Left hindlimb (tissue), 1 donor: ENCODE measurements at places on chromosomes 16 and 17.

GRCh38 chr17:44338702-44339101 is 6.4 kb upstream of the GRN start:
- no peak for DNase-seq

GRCh38 chr17:17780922-17781590 is 55.7 kb downstream of the SREBF1 start:
- peak; percentile 79 for DNase-seq

DNA sequence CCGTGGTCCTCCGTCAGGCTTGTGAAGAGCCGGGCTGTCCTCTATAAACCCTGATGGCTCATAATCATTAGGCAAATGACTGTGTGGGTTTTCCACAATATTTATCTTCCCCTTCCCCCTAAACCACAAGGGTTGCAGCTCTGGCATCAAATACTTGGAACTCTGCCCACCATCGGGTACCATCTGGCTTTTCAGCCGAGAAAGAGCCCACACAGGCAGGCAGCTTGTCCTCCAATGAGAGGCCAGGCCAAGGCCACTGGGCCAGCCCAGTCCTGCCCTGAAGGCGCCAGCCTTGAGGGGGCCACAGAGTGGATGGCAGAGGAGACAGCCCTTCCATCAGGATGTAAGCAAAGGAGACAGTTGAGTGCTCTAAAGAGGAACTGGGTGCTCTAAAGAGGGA is 31.8 kb upstream of the NAT9 start:
- DNase-seq: no peak

- no peak for DNase-seq
Observed at GRCh38 chr17:1300371-1300905, 21.0 kb downstream of the TRARG1 start.

GRCh38 chr17:78346605-78347250 is 13.1 kb downstream of the SOCS3 start:
- DNase-seq: no peak

DNA sequence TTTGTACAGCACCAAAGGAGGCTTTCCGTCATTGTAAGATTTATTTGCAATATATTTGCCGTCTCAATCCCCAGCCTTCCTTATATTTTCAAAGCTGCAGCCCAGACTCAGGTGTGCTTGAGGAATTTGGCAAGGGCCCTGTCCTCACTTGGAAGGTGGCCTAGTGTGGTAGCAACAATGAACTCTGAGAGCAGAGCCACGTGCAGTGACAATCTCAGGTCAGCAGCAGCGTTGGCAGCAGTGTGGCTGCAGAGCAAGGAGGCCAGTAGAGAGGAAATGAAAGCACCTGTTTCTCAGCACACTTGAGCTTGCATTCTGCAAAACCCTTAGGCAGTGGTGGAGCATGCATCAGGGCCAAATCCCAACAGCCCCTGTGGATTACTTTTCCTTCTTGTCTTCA is 613.5 kb downstream of the RBFOX1 start:
- DNase-seq: no peak

- DNase-seq: no peak
Observed at GRCh38 chr16:84692451-84693214, 7.2 kb upstream of the USP10 start.

GRCh38 chr16:54009464-54010176 is 277.0 kb downstream of the IRX3 start:
- no peak for DNase-seq

DNA sequence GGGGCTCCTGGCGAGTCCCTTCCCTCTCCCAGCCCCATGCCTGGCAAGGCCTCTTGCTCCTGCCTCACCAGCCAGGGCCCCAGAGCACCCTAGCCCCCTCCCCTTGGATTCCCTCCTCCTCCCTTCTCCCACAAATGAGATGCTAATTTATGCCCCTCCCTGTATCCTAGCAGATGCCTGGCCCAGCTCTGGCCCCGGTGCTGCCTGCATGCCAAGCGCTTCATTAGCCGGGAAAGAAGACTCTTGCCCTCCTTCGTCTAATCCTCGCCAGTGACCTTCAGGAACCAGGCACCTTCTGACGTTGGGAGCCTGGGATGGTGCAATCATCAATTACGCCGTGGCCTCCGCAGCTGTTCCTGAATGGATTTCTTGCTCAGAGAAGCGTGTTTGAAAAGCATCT is 127.8 kb downstream of the SDK2 start:
- no peak for DNase-seq

DNA sequence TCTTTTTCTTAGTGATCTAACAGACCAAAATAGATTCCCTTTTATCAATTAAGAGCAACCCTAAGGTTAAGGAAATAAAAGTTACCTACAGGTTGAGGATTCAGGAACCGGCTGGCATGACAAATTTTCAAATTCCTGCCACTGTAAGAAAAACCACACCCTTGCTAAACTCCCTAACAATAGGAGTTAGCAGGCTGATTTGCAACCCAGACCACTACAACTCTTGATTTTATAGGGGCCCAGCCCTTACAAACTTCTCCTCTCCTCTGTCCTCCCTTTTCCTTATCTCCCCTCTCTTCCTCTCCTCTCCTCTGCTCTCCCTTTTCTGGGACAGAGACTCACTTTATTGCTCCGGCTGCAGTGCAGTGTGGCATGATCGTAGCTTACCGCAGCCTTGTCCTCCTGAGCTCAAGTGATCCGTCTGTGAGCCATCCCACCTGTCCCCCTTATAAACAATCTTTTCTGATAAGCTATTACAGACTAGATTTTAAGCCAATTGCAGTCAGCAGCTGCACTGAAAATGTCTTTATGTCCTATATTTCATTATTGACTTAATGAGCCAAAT is 418.9 kb downstream of the CDH8 start:
- DNase-seq: no peak

- peak; percentile 80 for DNase-seq
Observed at GRCh38 chr16:48156790-48157209, 1.0 kb upstream of the ABCC12 start.

- no peak for DNase-seq
Observed at GRCh38 chr17:17355426-17355825, 52.3 kb downstream of the NT5M start.

GRCh38 chr16:84633622-84634021 is 14.7 kb upstream of the KLHL36 start:
- peak; percentile 73 for DNase-seq

DNA sequence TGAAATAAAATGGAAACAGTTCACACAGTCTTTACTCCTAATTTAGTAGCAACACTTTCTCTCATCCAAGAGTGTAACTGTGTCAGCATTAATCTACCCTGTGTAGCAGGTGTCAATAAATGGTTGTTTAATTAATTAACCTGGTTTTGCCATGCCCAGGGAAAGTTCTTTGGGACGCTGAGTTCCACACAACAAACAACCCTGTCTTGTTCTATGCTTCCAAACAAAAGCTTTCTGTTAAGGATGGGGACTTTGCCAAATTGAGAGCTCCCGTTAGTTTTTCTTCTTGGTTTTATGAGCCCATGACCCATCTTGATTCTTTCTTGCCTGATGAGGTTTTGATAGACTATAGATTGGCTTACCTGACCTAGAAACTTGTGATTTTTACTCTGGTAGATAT is 530.1 kb downstream of the KCNJ2 start:
- no peak for DNase-seq

DNA sequence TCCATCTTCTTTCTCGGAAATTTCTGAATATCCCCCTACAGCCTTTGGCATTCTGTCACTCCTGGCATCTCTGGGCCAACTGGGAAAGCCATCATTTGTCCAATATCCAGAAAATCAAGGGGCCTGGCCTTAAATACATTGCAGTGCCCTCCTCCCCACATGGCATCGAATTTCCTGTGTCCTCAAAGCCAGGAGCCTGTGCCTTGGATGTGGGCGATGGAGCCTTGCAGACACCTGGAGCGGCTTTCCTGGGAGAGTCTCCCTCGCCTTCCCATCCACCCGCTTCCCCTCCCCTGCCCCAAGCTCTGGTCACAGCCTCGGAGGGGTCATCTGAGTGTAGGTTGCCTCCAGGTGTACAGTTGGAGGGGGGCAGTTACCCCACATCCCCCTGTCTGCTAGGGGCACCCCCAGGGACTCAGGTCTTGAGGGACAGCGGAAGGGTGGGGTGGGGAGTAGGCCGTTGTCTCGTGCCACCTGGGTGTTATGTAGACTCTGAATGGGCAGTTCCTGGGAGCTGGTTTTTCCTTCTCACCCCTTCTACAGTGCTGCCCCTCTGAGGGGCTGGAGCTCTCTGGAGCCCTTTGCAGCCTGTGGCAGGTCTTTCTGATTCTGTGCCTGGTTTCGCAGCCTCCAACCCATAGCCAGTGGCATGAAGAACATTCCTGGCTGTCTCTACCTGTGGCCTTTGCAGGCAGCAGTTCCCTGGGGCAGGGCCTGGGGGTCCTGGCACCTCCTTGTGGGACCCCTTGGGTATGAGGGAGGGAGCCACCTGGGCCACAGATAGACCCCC is 239.8 kb downstream of the SEC14L1 start:
- no peak for DNase-seq

DNA sequence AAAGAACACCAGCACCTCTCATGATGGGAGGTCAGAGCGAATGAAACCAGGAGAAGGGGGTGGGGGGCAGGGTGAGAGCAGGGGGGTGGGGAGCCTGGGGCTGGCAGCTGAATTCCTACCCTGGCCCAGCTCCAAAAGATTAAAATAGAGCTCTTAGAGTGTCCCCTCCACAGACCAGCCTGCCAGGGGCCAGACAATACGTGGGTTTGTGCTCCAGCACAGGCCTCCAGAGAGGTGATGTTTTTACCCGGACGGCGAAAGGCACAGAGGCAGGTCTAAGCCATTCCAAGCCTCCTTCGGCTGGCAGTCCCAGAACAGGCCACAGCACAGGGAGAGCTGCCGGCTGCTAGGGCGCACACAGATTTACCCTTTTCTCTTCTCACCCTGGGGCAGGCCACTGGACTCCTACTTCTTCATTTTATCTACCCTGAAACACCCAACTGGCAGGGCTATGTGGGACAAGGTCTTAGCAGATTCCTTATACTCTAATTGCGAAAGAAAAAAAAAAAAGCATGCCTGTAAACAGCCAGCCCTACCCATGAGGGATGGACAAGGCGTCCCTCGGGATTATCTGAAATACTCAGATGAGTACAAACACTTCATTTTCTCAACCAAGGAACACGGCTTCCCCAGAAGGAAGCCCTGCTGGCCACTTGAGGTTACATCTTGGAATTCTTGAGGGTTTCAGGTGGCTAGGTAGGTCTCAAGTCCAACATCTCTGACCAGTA is 71.9 kb upstream of the NOG start:
- no peak for DNase-seq

DNA sequence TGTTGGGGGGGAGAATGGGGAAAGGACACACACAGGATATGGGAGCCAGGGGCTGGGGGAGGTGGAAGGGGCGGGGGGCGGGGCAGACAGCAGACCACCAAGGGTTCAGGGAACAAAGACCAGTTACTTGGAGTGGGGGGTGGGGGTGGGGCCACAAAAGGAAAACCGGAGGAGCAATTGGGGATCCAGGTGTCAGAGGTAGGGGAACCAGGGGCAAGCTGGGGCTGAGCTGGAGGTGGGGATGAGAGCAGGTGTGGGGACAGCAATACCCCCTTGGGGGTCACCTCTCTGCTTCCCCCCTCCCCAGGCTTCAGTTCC is 1.4 kb upstream of the ORAI3 start:
- no peak for DNase-seq

DNA sequence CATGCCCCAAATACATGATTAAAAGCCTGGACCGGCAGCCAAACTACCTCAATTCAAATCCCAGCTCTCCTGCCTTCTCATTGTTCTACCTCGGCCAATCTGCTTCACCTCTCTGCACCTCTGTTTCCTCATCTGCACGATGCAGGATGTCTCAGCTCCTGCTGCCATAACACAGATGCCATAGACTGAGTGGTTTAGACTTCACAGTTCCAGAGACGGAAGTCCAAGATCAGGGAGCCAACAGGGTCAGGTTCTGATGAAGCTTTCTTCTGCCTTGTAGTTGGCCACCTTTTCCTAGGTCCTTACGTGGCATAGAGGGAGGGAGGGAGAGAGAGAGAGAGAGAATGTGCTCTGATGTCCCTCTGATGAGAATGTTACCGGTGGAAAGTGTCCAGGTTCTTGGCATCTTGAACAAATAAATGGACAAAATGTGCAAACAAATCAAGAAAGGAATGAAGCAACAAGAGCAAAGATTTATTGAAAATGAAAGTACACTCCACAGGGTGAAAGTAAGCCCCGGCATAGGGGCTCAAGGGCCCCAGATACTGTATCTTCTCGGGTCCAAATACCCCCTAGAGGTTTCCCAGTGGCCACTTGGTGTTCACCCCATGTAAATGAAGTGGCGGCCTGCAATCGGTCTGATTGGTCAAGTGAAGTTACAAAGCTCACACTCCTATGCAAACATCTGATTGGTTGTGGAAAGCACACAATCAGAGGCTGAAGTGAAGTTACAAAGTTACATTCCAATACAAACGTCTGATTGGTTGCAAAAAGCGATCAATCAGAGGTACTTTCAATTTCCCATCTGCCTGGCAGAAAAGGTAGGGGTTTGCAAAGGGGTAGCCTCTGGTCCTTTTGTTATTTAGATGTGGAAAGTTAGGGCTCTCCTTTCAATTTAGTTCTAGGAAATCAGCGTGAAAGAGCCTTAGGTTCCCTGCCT is 43.3 kb upstream of the ZCCHC14 start:
- DNase-seq: no peak

- no peak for DNase-seq
Observed at GRCh38 chr16:72945611-72946010, 102.3 kb downstream of the ZFHX3 start.

- DNase-seq: no peak
Observed at GRCh38 chr17:49964769-49965523, 4.0 kb upstream of the DLX4 start.

GRCh38 chr16:48091117-48091516 is 64.7 kb downstream of the ABCC12 start:
- no peak for DNase-seq

GRCh38 chr17:80573701-80574100 is 29.1 kb downstream of the RPTOR start:
- no peak for DNase-seq

DNA sequence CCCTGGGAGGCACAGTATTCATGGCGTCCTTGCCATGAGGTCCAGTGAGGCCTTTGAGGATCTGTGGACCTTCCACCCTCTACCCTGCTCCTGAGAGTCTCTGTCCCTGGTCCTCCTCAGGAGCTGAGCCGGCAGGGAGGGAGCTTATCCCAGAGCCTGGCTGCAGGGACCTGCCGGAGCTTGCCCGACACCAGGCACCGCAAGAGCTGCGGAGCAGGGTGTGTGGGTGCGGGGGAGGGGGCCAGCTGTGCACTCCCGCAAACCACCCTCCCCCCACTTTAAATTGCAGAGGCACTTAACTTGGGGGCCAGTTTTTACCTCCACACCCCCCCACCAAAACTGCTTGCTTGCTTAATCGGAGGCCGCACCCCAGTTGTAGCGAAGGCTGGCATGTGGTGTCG is 609 bp upstream of the ZNF750 start:
- DNase-seq: no peak

DNA sequence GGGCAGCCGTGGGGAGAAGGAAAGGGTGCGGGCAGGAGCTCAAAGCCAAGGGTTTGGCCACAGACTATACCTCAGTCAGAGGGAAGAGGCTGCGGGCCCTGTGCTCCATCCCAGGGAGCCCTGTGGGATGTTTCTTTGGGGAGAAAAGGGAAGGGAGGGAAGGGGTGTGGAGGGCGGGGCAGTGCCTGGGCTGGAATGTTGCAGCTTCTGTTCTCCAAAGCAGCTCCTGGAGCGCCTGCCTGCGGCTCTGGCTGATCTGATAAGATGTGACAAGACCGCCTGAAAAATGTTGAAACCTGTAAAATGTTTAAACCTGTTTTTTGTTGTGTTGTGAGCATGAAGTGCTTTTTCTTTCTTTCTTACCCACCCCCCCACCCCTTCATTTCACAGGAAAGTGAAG is 32.8 kb downstream of the WNT3 start:
- DNase-seq: no peak

GRCh38 chr17:49766918-49767530 is 3.1 kb upstream of the FAM117A start:
- DNase-seq: no peak
